Amniotic epithelial cell (primary cell): ENCODE measurements at places on chromosomes 1 and 21.

DNA sequence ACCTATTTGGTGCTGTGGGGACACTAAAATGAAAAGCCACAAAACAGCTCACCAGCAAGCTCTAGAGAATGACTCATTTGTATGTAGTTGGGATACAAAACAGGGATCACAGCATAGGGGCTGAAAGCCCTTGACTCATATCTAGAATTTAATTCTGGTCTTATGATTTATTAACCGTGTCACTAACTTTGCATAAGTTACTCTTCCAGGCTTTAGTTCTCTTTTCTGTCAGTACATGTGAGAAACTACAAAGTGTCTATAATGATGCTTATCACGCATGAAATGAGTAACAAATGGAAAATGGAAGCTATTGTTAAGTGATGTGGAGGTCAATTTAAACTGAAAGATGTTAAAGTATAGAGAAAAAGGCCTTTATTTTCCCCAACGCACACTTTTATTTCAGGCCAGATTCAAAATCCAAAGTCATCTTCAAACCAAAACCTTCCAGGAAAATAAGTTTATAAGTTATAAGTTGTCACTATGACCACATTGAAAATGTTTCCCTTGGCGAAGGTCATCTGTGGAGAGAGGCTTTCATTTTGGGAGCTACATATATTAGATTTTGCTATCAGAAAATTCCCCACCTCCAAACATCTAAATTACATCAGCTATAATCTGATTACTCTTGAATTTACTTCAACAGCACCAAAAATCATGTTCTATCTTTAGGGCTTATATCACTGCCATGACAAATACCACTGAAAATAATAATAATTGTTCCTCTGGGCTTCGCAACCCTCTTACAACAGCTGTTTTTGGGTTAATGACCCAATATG is 430.5 kb downstream of the MRPL39 start:
- no peak for DNase-seq

DNA sequence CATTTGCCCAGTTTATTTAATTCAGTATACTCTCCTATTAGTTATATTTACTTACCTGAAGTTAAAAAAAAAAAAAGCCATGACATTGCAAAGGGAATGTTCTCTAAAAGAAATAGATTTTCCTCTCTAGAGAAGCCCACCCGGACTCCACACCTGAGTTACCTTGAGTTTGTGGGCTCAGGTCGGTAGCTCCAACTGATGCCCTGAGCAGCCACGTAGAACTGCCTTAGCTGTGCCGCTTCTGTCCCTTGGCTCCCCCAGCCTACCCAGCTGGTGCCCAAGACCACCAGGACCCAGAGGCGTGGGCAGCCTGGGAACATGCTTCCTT is 250 bp downstream of the F5 start:
- no peak for DNase-seq

GRCh38 chr1:11456965-11457364 is 22.0 kb upstream of the DISP3 start:
- DNase-seq, result no peak

- DNase-seq, result no peak
These were observed 577.6 kb downstream of the MATN1 start for GRCh38 chr1:30145723-30146303.

- DNase-seq, result no peak
These were observed 16.2 kb downstream of the ITGB3BP start for GRCh38 chr1:63506782-63507181.

- no peak for DNase-seq
These were observed 435 bp downstream of the ILF2 start for GRCh38 chr1:153670257-153670858.

DNA sequence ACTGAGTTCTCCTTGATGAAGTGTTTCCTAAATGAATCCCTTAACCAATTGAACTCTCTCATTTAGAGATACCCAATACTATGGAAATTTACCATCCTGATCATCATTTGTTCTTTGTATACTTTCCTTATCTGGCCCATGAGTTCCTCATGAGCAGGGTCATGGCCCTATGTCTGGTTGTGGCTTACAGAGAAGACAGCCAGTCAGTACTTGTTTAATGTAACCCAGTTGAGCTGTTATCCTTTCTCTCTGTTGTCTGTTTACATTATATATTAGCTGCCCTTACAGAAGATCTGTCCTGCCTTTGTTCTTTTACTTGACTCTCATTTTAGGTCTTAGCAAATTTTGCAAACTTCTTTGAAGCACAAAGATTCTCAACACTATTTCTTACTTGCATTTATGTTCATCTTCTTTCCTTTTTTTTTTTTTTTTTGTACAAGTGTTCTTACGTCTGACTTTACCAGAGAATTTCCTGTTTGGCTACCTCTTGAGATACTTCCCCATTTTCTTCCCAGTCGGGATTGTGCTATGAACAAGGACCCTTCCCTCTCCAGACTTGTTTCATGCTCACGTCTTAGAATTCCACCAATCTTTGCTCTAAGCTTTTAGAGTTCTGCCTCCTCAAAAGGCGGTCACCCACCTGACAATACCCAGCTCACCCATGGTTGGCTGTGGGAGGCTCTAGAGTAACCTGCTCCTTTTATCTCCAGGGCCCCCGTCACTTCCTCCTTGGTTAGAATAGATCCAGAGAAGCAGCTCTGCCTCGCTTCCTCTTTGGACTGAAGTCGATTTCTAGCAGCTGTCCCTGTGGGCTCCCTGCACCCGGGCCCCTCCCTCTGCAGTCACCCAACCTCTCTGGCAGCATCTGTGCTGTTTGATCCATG is 53.6 kb upstream of the RUNX1 start:
- DNase-seq, result peak; percentile 58

DNA sequence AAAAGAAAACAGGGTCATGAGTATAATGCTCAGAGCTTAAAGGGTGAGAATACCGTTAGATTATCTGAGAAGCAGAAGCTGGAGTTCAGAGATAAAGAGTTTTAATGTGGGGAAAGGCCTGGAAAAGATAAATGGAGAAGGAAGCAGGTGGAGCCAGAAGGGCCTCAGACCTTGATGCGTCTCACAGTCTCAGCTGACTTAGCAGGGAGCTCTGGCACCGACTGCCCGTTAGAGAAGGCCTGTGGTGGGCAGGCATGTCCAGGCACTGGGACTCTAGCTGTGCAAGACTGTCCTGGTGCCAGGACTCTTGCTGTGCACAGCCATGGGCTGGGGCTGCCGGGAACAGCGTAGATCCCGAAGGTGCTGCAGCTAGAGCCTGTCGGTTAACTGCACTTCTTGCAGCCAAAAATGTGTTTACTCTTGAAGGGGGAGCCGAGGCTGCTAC is 3.8 kb upstream of the SLAMF9 start:
- no peak for DNase-seq

DNA sequence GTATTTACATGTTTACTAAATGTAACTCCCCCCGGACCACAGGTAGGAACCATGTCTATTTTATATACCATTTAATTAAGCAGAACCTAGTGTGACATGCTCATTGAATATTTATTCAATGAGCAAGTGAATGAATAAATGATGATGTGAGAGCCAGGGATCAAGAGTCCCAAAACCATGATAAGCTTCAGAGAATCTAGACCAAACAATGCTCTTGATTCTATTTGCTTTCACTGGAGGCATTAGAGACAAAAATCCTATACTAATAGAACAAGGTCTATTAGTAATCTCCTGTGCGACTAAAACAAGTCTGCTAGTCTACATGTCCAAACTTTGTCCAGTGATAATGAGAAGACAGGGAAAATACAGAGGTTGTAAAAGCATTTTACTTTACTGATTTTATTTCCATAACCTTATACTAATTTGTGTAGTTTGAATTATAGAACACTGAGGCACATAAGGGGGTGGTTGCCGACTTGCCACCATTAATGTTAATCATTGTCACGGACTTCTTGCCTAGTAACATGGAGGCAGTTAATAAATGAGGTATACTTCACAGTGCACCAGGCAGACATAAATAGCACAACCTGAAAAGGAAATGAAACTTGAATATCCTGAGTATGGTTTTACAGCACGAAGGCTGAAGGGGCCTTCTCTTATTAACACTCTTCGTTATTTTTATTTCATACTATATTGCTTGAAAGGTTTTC is 69.8 kb downstream of the TBX15 start:
- DNase-seq, result no peak

- no peak for DNase-seq
These were observed 36.1 kb upstream of the SLC5A9 start for GRCh38 chr1:48186306-48186839.

DNA sequence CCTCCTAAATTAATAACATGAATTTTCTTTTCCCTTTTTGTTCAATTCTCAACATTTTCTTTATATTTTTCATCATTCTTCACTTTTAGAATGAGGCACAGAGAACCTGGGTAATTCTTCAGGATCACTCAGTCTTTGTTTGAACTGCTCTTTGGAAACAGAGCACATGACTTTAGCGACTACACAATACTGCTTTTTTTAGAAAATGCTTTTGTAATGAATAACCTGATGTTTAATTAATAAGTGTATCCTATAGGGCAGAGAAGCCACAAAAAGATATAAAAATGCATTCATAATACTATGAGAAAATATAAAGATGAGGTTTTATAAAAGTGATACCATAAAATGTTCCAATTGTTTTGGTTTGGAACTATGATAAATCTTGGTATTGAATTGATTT is 77.8 kb downstream of the LRRC7 start:
- no peak for DNase-seq

DNA sequence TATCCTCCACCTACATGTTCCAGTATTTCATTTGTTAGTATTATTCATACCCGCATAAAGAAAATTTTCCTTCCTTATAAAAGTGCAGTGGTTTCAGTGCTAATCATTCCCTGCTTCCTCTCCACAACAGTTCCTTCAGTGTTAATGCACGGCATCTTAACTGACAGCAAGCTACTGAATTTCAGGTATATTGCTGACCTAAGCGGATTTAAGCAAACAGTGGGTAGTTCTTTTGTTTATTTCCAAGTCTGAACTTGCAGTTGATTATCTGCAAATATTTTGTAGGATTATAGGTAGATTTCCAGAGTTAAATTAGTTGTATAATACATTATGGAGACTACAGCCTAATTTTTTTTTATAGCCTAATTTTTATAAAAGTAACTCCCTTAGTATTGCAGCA is 15.1 kb upstream of the DR1 start:
- no peak for DNase-seq

GRCh38 chr1:160739098-160739511 is at the start of gene SLAMF7:
TSS of gene SLAMF7 (plus strand) at chr1:160739247. CDS start at chr1:160739302, 55 bp downstream.
- DNase-seq, result no peak

GRCh38 chr1:226125097-226125630 is 61.4 kb downstream of the ACBD3 start:
- DNase-seq, result peak; percentile 64

DNA sequence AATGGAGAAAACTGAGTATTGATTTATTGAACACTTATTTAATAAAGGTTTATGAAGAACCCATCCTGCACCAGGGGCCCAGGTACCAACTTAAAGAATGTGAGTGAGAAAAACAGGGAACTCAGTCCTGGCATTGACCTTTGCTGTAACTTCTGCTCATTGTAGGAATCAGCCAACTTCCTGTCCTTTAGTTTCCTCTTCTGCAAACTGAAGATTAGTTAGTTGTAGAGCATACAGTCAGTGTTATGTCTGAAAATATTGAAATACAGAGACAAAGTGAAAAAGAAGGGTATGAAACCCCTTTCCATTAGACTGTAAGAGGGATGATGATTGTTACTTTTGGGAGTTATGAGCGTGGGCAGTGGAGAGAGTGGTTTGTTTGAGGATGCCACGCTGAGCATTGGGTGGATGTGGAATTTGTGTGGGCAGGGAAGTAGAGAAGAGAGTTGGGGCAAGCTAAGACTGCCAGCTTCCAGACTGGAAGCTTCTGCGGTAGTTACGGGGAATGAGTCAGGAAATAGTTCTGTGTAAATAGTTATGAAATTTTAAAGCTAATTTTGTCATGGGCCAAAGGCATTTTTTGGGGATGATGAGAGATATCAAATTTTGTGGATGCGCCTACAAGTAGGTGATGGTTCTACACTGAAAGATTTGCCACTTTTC is 89.2 kb downstream of the GPR88 start:
- DNase-seq, result peak; percentile 97

DNA sequence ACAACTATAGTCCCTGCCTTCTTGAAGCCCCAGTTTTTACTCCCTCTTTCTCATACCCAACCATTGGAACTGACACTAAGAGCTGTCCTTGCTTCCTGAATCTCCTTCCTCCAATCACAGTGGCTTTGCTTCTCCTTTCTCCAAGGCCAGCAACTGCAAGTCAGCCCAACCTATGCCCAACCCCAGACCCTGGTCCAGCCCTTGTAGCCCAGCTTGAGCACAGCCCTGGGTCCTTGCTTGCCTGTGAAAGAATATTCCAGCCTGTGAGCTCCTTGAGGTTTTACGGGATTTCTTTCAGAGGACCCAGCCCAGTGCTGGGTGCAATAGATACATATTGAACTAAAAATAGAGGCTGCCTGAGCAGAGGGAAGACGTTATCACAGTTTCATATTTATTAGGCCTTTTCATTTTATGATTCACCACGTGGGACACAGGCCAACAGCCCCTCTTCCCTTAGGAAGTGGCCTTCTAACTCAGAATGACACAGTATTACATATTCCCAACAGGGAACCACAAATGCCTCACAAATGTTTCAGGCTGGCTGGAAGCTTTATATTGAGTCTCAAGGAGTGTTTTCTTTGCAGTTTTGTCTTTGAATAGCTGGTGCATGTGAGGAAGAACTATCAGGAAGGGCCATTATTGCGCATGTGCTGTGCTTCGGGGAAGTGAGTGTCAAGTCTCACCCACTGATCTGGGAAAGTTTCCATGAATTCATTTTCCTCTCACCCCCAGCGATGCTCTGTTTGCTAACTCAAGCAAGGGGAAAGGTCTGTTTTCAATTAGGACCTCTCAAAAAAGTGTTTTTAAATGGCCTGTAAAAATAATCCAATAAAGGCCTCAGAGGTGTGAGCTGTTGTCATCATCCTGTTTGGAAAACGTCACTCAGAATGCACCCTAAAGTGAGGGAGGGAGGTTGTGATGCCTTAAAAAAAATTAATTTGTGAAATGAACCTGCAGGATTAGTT is 92.3 kb upstream of the NFIA start:
- DNase-seq, result peak; percentile 43

- no peak for DNase-seq
These were observed 27.8 kb upstream of the TIAM1 start for GRCh38 chr21:31371715-31372470.

DNA sequence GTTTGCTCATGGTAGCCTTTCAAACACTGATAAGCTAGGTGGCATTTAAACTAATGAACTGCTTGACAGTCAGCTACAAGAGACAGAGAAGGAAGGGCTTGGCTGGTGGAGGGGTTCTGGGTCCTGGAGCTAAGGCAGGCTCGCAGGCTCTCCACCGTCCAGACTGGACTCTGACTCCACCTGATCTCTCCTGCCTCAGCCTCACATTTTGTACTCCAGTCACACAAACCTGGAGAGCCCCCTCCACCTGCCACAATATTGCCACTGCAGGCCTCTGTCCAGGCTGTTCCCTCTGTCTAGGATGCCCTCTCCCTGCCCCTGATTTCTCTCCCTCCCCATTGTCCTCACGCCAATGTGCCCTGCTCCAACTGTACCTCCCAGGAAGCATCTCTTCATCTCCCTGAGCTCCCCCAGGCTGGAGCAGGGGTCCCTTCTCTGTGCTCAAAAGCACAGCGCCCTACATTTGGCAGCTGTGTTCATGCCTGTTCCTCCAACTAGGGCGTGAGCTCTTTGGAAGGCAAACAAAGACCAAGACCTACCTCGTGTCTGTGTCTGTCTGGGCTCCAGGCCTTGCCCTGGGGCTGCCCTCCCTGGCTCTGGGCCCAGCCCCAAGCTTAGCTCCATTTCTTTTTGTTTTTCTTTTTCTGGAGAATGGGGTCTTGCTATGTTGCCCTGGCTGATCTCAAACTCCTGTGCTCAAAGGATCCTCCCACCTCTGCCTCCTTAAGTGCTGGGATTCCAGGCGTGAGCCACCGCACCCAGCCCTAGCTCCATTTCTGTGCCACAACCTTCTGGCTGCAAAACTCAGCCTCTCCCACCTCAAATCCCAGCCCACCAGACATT is 2.9 kb downstream of the TIE1 start:
- DNase-seq, result no peak
